ENCODE measurements at places on chromosomes 7 and 10.
A peak's percentile ranks its signal among the peaks of the same experiment; 100 is the strongest.

DNA sequence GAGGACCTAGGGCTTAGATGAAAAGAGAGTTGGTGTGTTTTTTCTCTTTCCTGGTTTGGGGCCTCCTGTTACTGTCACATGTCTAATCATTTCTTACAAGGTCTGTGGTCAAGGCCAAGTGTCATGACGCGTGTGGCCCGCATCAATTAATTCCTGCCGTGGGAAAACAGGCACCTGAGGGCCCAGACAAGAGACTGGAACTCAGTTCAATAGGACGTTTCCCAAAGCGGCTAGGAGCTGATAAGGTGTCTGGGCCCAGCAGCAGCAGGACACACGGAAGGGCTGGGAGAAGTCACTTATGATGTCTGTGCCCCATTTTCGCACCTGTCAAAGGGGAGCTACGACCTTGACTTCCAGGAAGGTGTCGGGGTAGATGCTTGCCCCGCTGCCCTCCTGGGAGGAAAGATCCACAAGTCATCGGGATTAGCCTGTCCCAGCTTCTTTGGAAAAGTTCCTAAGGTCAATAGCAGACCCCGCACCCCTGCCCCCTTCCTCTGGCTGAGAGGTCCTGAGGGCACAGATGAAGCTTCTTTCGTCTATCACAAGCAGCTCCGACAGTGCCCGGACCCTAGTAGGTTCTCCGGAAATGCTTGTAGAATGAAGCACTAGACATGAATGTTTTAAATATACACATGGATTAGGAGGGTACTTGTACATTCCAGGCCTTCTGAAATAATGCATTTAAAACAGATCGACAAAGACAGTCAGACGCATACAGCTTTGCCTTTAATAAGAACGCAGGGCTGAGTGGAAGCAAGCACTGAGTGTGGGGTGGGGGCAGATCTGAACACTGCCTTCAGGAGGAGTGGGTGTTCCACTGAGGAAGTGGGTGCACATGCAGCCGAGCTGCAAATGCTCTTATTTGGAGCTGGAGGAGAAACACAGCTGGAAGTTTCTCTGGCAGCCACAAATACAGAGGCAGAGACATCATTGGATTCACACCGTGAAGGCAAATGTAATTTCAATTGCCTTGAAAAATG lies 237.5 kb upstream of the GRB10 start:
- DNase-seq = no peak

DNA sequence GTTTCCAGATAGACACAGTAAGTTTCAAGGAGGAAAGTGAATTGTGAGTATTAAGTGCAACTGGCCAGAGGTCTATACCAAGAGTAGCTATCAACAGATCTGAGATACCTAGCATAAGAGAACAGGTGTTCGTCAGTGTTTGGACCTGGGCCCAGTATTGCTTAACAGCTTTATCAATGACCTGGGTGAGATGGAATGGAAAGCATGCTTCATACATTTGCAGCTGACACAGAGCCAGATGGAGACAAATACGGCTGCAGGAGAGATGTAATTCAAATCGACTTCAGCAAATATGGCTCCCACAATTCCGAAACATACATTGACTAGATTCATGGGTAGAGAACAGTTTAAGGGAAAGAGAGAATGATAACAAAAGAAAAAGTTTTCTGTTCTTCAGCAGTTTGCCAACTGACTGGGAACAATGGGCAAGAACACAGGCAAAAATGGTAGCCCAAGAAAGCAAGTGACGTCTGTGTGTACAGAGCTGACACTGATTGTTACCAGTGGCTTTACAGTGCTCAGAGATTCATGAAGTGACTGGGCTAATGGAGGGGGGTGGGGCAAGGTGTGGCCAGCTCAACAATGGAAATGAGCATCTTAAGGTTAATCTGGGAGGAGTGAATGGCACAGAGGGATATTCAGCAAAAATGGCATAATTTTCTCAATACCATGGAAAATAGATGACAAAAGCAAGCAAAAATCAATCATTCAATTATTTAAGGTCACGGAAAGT lies 28.0 kb upstream of the COBL start:
- DNase-seq = no peak

GRCh38 chr7:12494687-12495024 lies 75.9 kb upstream of the SCIN start:
- DNase-seq = no peak

DNA sequence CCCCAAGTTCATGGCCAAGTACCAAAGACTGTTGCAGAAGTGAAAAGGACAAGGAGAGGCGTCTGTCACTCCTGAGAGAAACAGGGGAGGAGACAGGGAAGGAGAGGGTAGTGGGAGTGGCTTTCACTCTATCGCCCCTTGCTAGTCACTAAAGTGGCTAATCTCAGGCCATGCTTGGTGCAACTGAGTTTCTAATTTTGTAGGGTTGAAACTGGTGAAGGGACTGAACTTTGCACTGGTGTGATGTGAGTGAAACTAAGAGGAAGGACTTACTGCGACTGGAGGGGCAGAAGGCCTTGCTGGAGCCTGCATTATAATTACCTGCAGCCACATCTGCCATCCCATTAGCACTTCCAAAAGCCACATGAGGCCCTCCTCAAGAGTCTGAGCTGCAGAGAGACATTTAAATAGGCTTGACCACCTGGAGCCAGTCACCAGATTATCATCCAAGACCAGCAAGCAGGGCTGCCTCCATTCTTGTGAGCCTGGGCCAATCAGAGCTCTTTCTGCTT lies 107.2 kb upstream of the EEPD1 start:
- DNase-seq = no peak

DNA sequence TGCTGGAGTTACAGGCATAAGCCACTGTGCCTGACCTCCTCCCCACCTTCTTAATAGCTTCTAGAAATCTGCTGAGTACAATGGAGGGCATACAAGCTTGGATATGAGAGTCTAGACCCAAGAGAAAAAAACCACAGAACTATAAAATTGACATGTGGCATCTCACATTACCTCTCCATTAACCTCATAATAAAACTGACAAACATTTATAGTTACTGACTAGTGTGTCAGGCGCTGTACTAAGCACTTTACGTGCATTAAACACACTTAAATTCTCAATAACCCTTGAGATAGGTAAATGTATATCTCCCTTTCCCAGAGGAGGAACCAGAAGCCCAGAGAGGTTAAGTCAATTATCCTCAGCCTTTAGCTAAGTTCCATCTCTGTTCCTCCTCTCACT lies 300.5 kb upstream of the MYO3A start:
- no peak for DNase-seq

DNA sequence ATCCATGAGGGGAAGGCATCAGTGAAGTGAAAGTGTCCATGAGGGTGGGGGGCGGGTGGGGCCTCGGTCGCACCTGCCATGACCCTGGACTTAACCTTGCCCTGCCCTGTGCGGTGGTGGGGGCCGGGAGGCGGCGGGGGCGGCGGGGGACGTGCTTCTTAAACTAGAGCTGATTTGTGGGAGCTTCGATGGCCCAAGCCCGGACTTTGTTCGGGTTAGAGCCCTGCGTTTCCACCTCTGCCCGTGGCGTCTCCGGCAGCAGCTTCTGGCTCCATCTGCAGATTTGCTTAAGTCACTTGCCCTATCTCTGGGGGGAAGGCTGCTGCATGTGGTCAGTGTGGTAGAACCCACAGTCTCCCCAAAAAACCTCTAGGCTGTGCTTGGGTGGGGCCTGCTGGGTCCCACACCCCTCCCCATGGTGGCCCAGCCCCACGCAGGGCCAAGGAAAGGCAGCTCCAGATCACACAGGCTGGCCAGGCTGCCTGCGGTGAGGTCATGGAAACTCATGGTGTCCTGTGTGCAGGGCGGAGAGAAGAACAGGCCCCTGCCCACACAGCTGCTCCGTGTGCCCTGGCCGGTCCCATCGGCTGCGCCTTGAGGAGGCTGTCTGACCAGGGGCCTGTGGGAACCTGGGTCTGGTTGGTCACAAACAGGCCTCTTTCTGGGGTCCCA lies 93.2 kb downstream of the INPP5A start:
- no peak for DNase-seq

DNA sequence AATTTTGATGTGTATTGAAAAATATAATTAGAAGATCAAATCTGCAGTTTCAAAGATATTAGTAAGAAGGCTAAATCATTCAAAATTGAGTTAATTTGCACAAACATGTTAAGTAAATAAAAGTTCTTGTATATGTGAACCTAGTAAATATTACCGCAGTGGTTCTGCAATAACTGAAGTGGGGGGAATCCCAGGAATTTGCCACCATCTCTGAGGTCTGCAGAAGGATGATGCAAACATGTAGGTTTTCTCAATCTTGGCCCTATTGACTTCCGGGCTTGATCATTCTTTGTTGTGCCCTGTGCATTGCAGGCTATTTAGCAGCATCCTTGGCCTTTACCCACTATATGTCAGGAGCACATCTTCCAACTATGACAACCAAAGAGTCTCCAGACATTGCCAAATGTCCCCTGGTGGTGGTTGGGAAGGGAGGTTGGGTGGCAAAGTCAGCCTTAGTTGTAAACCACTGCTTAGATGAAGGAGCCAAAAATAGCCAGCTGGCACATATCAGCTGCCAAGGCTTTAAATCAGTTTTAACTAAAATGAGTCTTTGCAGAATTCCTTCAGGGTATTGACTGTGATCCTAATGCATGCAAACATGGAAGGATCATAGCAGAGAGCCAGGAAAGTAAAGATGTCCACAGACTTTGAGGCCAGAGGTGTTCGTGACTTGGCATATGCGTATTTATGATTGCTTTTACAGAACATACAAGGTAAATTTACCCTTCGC lies 146.3 kb downstream of the TRIL start:
- DNase-seq = no peak

- no peak for DNase-seq
Measured at GRCh38 chr10:98433881-98434732, 12.6 kb downstream of the HPS1 start.

- no peak for DNase-seq
Measured at GRCh38 chr10:86203162-86203905, 163.3 kb downstream of the GRID1 start.

DNA sequence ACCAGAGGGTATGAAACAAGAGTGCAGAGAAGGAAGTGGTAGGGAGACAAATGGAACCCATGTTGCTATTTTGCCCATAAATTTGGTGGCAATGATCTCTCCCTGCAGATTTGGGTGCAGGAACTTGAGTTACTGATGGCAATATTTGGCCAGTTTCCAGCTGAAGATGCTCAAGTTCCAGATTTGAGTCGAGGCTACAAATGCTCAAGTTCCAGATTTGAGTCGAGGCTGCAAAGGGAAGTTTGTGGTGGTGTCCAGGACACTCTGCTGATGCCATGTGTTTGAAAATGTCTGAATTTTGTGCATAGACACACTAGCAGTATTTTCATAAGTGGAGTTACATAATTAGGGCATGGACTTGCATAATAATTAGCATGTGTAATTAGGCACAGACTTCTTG lies 40.8 kb downstream of the TBXAS1 start:
- no peak for DNase-seq

DNA sequence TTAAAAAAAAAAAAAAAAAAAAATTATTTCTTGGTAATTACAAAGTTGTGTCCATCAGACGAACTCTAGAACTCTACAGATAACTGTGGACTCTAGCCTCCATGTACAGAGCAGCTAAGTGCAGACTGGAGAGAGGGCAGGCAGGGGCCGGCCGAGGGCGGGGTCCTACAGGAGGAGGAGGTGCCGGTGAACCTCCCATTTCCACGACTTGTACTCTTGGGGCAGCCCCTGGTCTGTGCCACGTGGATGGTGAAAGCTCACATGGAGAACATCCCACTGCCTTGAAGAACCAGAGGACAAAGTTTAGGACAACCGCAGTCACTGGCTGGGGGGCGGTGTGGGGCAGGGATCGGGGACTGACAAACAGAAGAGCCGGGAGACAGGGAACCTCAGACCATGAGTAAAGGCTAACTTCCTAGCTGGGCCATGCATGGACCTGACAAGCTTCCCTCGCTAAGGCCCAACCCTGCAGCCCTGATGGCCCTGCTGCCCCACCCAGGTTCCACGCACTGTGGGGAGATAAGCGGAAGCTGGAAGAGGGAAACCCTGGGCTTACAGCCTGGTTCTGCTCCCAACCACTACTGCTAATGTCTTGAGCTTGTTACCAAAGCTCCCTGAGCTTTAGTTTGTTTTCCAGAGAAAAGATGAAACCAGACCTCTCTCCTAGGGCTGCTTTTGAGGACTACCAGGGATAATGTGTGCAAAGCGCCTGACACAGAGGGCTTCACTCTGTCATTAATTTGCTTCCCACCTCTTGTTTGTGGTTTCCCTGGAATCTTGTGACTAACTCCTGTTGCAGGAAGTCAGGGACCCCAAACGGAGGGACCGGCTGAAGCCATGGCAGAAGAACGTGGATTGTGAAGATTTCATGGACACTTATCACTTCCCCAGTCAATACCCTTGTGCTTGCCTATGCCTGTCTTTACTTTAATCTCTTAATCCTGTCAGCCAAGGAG lies 16.1 kb upstream of the SEC61G start:
- DNase-seq = no peak

- DNase-seq = no peak
Measured at GRCh38 chr10:71694567-71694968, 25.0 kb downstream of the C10orf105 start.

- DNase-seq = no peak
Measured at GRCh38 chr7:2008936-2009540, 223.7 kb downstream of the MAD1L1 start.

DNA sequence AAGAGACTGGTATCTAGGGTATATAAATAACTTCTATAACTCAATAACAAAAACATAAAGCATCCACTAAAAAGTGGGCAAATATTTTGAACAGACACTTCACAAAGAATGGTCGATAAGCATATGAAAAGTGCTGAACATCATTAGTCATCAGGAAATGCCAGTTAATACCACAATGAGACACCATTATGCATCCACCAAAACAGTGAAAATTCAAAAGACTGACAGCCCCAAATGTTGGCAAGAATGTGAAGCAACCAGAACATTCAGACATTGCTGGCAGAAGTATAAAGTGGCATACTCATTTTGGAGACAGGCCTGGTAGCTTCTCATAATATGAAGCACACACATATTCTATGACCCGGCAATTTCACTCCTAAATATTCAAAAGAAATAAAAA lies 26.5 kb upstream of the GSAP start:
- DNase-seq = no peak

- DNase-seq = no peak
Measured at GRCh38 chr7:73644688-73645286, 20.5 kb upstream of the MLXIPL start.

DNA sequence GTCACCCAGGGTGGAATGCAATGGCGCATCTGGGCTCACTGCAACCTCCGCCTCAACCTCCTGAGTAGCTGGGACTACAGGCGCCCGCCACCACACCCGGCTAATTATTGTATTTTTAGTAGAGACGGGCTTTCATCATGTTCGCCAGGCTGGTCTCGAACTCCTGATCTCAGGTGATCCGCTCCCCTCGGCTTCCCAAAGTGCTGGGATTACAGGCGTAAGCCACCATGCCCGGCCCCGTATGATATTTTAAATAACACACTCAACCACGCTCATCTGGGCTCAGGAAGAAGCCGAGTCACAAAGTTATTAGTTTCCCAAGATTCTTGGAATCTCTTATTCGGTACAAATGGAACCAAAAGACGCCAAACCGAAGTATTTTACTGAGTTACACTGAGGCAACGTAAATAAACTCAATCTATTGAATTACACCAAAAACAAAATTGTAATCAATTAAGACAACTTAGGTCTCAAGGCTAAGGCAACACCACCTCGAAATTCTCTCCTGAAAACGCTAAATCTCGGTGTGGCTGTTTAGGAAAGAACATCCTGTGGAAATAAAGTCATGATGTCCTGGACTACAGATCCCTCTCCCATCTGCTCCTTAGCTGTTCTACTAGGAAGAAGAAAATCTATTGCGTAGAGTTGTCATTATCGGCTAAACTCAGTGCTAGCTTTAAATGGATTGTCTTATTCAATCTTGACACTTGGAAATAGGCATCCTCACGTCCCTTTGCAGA lies 910 bp downstream of the ARHGAP19 start:
- DNase-seq = no peak

GRCh38 chr10:14573666-14574261 lies 200.9 kb downstream of the FAM107B start:
- peak; percentile 72 for DNase-seq
